Myocyte (in vitro differentiated cells): ENCODE measurements at places on chromosomes 4 and X.

GRCh38 chr4:133550436-133550835 lies 401.3 kb downstream of the PCDH10 start:
- no peak for DNase-seq

GRCh38 chrX:134908356-134908755 lies 82.4 kb upstream of the SMIM10 start:
- no peak for DNase-seq

DNA sequence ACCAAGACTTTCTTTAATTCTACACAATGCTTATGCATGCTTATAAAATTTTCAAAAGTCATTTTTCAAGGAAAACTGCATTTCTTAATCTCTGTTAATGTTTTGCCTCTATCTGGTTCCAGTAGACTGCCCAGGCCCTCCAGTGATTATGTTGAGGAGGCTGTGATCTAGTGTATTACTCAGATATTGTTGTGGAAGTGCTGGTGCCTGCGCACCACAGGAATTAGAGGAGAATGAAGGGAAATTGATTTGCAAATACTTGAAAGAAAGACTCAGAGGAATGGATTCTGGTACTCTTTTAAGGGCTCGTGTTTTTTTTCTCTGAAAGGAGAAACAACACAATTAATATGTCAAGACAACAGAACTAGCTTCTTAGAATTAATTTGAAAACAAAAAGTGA lies 1015.1 kb downstream of the RPA4 start:
- DNase-seq, result no peak

DNA sequence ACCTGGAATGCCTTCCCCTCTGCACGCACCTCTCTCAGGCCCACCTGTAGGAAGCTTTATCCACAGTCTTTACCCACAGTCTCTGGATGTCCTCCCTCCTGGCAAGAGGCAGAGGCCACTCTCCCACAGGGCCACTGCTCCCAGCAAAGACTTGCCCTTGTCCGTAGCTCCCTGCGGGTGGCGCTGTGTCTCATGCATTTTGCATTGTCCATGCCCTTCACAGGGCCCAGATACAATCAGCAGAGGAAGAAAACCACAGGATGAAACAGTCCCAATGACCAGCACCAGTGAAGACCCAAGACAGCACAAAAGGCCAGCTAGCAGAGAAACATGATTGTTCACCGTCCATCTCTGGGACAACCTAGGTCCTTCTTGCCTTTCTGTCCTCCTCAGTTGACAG lies 2.1 kb upstream of the NSG1 start:
- peak; percentile 33 for DNase-seq

- peak; percentile 18 for DNase-seq
These were observed 8.5 kb upstream of the PPEF1 start for GRCh38 chrX:18698737-18699650.

- peak; percentile 88 for DNase-seq
These were observed at the start of gene IKBKG for GRCh38 chrX:154547245-154548027. TSS of gene IKBKG (plus strand) at chrX:154547620. CDS start at chrX:154552003, 4,383 bp downstream.

DNA sequence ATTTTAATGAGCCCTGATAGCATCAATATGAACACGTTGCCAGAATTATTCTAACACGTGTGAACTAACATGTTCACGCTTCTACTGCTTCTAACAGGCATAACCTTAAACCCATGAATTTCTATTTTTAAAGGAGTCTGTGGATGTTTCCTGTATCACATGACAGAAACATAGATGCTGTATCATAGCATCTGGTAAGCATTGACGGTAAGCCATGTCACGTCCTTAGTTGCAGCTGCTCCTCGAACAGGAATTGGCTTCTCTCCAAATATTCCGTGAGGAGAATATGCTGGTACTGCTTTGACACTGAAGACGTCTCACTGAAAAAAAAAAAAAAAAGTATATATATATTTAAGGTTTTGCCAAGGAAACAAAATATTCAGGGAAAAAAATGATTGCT lies 105.1 kb upstream of the MXRA5 start:
- peak; percentile 43 for DNase-seq

DNA sequence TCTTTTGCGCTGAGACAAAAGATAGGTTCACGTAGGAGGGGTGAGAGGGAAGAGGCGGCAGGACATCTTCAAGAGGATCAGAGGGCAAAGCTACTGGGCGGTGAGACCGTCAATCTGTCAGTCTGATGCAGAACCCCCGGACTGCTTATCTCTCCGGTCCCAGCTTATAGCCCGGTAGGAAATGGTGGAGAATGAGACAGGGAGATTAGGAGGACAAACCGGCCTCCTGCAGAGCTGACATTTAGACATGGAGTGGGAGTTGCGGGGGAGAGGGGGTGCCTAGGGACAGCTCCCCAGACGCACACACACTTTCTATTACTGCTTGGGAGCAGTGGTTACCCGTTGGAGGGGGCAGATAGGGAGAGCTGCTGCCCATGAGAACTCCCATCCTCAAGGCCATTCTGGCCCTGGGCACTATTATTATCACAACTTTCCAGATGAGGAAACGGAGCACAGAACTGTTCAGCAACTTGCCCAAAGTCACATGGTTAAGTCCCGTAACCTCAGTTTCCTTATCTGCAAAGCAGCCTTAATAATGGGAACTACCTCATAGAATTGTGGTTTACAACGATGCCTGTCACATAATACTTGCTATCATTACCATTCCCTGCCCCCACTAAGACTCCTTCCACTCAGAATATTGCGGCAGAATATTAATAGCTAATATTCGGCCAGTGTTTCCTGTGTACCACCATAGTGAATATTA lies 1.1 kb upstream of the HDAC6 start:
- no peak for DNase-seq

DNA sequence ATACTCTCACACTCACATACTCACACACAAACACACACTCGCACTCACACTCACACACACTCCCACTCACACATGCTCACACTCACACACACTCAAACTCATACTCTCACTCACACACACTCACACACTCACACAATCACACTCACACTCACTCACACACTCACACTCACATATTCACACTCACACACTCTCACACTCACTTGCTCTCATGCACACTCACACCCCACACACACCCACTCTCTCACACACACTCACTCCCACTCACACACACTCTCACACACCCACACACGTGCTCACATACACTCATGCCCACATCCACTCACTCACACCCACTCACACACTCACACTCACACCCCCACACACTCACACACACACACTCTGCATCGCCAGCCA lies 4.9 kb upstream of the ATP2B3 start:
- no peak for DNase-seq

GRCh38 chr4:36029951-36030350 lies 214.4 kb downstream of the ARAP2 start:
- no peak for DNase-seq

- no peak for DNase-seq
These were observed 106.8 kb downstream of the EIF4E start for GRCh38 chr4:98822144-98822543.

DNA sequence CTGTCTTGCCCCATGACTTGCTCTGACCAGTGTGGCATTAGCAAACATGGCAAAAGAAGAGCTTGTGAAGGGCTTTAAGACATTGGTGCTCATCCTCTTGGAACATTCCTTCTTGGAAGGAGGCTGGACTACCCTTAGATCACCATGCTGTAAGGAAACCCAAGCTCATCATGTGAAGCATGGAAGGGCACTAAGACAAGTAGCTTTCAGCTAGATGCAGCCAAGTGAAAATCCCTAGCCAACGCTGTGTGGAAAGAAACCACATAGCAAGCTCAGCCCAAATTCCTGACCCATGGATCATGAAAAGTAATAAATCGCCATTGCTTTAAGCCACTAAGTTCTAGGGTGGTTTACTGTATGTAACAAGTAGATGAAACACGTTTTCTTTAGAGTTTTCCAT lies 12.4 kb upstream of the PACRGL start:
- DNase-seq, result peak; percentile 70

- peak; percentile 14 for DNase-seq
These were observed 147.1 kb downstream of the NAA11 start for GRCh38 chr4:79178760-79179159.

DNA sequence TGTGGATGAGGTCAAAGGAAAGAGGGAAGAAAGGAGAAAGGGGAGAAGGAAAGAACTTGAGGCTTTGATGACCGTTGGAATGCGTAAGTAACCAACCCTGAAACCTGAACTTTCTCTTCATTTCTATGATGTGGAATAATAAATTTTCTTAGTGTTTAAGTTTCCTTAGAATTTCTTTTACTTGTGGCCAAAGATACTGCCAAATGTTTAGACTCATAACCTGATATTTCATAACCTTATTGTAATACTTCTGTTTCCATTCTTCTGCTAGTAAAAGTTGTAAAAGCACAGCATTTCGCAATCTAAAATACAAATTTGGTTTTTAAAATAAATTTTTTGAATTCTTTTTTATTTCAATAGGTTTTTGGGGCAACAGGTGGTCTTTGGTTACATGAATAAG lies 258.5 kb upstream of the GIMD1 start:
- no peak for DNase-seq

DNA sequence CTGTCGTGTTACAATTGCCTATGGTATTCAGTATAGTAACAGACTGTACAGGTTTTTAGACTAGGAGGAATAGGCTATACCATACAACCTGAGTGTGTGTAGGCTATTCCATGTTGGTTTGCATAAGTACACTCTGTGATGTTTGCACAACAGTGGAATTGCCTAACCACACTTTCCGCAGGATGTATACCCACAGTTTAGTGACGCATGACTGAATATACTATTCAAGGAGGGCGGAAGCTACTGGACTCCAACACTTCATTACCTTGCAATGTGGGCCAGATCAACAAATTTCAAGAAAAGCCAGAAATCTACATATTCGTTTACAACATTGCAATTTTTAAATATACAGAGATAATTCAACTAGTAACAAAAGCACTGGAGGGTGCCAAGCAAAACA lies 317.2 kb downstream of the PDGFC start:
- DNase-seq, result no peak

GRCh38 chr4:123699880-123700771 lies 303.5 kb downstream of the SPRY1 start:
- peak; percentile 76 for DNase-seq

DNA sequence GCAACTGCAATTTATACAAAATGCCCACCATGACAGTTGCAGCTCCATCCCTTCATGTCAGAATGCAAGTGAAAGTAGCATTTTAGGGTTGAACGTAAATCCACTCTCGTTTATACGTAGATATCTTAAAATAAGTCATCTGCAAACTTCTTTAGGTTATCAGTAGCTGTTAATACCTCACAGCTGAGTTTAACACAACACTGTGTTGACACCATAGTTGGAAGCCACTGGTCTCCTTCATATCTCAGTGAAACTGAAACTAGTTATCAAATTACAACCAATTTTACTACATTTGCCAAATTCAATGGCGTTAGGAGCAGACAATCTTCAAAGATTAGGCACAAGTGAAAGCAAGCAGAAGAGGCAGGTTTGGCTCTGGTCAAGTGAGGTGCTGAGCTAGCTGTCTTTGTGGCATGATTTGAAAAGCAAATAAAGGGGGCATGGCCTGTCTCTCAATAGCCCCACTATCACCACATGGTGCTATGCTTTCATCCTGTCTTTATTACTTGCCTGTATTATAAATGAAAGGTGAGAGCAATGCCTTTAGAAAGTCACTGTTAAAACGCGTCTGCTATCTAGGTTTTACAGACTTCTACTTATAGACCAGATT lies 12.3 kb downstream of the PPP3CA start:
- no peak for DNase-seq

- DNase-seq, result no peak
These were observed 161.8 kb downstream of the PCDH7 start for GRCh38 chr4:30881985-30882384.

GRCh38 chr4:26369581-26369980 lies 48.8 kb downstream of the RBPJ start:
- peak; percentile 15 for DNase-seq

- no peak for DNase-seq
These were observed 4.5 kb downstream of the ACSL1 start for GRCh38 chr4:184821242-184821641.

GRCh38 chr4:40507977-40508376 lies 121.7 kb downstream of the RBM47 start:
- DNase-seq, result no peak

DNA sequence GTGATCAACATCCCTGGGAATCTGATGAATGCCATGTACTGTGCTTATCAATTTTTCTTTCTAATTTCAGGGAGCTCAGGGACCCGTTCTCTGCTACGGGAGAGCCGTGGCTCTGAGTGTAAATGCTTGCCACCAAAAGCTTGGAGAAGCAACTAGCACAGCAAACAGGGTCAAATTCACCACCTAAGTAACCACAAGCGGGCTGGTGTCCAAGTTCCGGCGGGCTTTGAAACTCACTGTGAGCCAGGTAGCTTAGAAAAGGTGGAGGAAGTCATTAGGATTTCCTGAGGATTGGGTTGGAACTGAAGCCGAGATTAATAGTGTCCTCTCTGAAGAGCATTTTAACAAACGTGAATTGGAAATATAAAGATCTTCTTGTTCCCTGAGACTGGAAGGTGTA lies 87.2 kb downstream of the CLDN34 start:
- DNase-seq, result no peak

DNA sequence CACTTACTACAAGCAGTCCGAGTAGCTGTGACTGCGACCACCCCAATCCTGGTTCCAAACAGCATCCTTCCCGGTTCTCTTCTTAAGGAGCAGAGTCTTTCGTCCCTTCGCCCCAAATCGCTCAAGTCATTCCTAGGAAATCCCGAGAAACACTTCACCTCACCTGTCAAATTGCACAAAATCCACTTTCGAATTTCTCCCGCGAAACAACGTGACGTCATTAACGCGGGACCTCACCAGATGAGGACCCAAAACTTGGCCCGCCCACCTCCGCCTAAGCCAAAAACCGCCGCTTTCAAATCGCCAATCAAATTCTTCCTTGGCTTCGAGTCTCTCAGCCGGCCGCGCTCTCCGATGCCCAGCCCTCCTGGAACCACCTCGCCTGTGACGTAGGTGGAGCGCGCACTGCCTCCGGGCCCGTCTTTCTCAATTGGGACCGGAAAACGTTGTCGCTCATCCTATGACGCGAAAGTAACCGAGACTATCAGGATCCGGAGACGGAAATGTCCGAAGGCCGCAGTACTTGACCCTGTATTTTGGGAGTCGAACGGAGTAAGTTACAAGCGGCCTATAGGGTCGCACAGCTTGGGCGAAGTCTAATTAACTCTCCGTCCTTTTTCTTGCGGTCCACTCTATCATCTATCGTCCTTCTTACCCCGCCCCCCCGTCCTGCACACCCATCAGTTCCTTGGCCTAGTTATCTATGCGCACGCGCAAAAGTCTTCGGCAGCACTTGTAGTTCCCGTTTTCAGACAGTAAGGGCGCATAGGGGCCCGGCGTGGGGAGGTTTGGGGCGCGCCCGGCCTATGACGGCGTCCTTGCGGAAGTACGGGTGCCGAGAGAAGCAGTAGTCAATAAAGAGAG lies at the start of the genes LARP7 and ZGRF1:
Gene LARP7 (plus strand): TSS at position 456 of the 864 bp plus-strand sequence. CDS start 7,527 bp downstream, outside the sequence.
Gene ZGRF1 (minus strand): TSS at position 222 of the 864 bp plus-strand sequence. CDS start 3,733 bp downstream, outside the sequence.
- peak; percentile 100 for DNase-seq

DNA sequence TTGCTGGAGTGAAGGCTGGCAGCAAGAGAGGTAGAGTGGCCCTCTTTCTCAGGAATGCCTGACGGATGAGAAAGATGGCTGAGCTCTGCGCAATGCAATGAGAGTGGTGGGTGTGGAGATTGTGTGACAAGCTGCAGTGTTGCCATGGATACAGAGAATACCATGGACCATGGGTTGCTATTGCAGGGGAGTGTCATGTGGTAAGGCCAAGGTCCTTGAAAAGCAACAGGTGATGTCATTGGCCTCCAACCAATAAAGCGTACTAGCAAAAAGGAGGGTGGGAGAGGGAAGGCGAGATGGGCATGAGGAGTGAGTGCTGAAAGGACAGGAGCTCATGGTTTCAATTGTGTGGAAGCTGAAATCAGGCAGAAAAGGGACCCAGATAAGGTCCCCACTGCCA lies 1.8 kb downstream of the PNMA5 start:
- DNase-seq, result no peak

- no peak for DNase-seq
These were observed 73.7 kb upstream of the SLC25A43 start for GRCh38 chrX:119325456-119325855.

GRCh38 chr4:76430519-76431388 lies 4.3 kb upstream of the SHROOM3 start:
- DNase-seq, result peak; percentile 67
